ENCODE measurements at places on chromosomes 12 and 14. TPM values are rescaled to one million over a fixed set of nuclear protein-coding genes. Genes with fewer than 3 reads are reported as not detected.

DNA sequence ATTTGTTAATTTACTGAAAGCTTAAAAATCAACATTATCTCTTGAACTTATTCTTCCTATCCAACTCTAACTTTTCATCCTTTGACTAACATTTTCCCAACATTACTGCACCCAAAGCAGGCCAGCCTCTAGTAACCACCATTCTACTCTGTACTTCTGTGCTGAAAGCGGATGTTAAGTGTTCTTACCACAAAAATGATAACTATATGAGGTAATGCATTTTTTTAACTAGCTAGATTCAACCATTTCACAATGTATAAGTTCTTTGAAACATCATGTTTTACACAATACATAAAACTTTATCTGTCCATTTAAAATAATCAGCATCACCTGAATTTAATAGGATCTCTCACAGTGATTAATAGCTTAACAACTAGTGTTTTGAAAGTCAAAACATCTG is 468.5 kb upstream of the MGAT4C start:
- H3K27me3 ChIP-seq: no peaks in the 10 kb centered on the region
- H3K4me3 ChIP-seq: no peak overlapping the region
- H3K27ac ChIP-seq: peak overlapping the region; percentile 62

GRCh38 chr12:97758586-97758985 is 296.0 kb downstream of the RMST start:
- no peak for DNase-seq
- no peaks in the 10 kb centered on the region for H3K36me3 ChIP-seq
- H3K4me3 ChIP-seq: no peak overlapping the region
- H3K27ac ChIP-seq: no peak overlapping the region
- no peaks in the 10 kb centered on the region for H3K4me1 ChIP-seq

Gene PLEKHG7
- not detected for total RNA-seq

GRCh38 chr12:12977231-12977630 is 22.8 kb downstream of the HEBP1 start:
- no peak for DNase-seq
- no peak overlapping the region for H3K4me3 ChIP-seq
- no peaks in the 10 kb centered on the region for H3K27me3 ChIP-seq
- H3K4me1 ChIP-seq: peaks cover 43% of the 10 kb centered on the region
- H3K36me3 ChIP-seq: peaks cover 27% of the 10 kb centered on the region

- H3K4me3 ChIP-seq: peak overlapping the region; percentile 10
- H3K27me3 ChIP-seq: no peaks in the 10 kb centered on the region
- H3K27ac ChIP-seq: peak overlapping the region; percentile 42
- DNase-seq: peak; percentile 84
- no peaks in the 10 kb centered on the region for H3K36me3 ChIP-seq
- peaks cover 33% of the 10 kb centered on the region for H3K4me1 ChIP-seq
These were observed 165.4 kb upstream of the SSTR1 start for GRCh38 chr14:38042322-38042721.

DNA sequence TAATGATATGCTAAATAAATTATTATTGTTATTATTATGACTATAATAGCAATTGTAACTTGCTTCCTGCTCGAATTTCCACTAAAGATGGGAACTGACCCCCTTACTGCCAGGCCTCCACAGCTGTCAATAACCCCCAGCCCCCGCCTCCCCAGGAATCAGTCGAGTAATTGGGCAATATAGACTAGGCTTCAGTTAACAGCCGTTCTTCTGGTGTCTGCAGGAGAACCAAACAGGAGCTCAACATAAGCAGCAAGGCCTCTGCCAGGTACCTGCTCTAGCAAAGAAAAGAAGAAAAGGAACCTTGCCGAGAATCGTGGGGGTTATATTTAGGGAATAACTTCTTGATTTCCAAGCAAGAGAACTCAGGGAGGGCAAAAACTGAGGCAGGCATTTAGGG is 21.8 kb downstream of the HOXC4 start:
- H3K27ac ChIP-seq: no peak overlapping the region
- DNase-seq: no peak
- H3K36me3 ChIP-seq: no peaks in the 10 kb centered on the region
- peaks cover 8% of the 10 kb centered on the region for H3K4me1 ChIP-seq

Gene PTCSC3
- total RNA-seq: not detected

Gene IKZF4
- 1.4 TPM for total RNA-seq

GRCh38 chr12:49707812-49708147 is 575 bp upstream of the FMNL3 start:
- no peaks in the 10 kb centered on the region for H3K36me3 ChIP-seq
- no peak overlapping the region for H3K27ac ChIP-seq
- peaks cover 34% of the 10 kb centered on the region for H3K4me1 ChIP-seq

- no peak overlapping the region for H3K4me3 ChIP-seq
- H3K4me1 ChIP-seq: no peaks in the 10 kb centered on the region
- no peaks in the 10 kb centered on the region for H3K27me3 ChIP-seq
- no peaks in the 10 kb centered on the region for H3K36me3 ChIP-seq
- H3K27ac ChIP-seq: no peak overlapping the region
These were observed 697.9 kb downstream of the DIO2 start for GRCh38 chr14:79513446-79513845.

Gene RAB3IP
- 2.5 TPM for total RNA-seq

DNA sequence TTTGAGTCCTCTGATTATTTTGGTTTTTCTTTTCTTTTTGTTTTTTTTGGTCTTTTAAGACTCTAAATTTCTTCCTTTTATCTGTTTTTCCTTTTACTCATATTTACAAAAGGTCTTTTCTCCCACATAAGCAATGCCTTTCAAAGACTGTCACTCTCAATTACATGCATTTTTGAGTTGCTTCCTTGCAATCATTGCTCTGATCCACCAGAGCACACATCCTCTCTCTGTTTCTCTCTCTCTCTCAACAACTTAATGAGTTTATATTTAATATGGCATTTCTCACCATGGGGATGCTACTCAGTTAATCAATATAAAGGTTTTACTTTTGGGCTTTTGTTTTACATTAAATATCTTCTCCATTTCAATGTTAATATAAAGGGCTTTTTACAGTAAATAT is 62.7 kb upstream of the OR10AD1 start:
- peaks cover 12% of the 10 kb centered on the region for H3K27me3 ChIP-seq
- H3K4me3 ChIP-seq: no peak overlapping the region
- no peak for DNase-seq
- H3K36me3 ChIP-seq: no peaks in the 10 kb centered on the region
- H3K4me1 ChIP-seq: no peaks in the 10 kb centered on the region

- no peak overlapping the region for H3K4me3 ChIP-seq
- no peaks in the 10 kb centered on the region for H3K27me3 ChIP-seq
- DNase-seq: no peak
- no peaks in the 10 kb centered on the region for H3K4me1 ChIP-seq
- no peak overlapping the region for H3K27ac ChIP-seq
- no peaks in the 10 kb centered on the region for H3K36me3 ChIP-seq
These were observed 53.0 kb upstream of the ANP32D start for GRCh38 chr12:48419116-48419935.

DNA sequence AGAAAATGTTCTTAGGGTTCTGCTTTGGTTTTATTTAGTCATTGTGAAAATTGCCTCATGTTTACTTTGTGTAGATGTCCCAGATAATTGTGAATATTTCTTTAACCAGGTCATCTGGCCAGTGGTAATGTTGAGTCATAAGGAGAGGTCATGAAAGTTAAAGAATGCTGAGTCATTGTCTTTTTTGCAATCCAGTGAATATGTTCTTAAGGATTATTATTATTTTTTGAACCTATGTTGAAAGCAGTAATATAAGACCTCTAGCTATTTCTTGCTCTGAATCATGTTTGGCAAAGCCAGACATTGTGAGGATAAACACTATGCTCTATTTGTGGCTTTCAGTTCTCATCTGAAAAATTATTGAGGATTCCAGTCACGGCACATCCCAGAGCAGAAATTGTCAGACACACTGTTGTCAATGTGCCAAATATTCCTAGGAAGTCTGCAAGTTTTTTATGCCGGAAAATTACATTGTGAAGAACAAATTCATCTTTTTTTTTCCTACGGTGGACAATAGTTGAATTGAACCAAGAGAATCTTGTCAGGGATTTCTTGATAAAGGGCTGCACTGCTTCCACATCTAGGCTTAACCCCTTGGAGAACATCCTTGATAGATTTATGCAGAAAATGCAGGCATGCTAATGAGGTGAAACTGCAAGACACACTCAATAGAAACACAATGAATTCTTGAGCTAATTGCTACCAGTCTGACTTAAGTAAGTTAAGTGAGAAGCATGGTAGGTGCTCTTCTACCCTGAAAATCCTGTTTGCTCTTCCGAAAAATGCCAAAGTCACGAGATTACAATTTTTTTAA is 369.6 kb downstream of the ATP23 start:
- peak overlapping the region; percentile 77 for H3K27ac ChIP-seq
- DNase-seq: peak; percentile 97
- H3K4me1 ChIP-seq: peaks cover 46% of the 10 kb centered on the region
- H3K36me3 ChIP-seq: no peaks in the 10 kb centered on the region
- no peaks in the 10 kb centered on the region for H3K27me3 ChIP-seq

DNA sequence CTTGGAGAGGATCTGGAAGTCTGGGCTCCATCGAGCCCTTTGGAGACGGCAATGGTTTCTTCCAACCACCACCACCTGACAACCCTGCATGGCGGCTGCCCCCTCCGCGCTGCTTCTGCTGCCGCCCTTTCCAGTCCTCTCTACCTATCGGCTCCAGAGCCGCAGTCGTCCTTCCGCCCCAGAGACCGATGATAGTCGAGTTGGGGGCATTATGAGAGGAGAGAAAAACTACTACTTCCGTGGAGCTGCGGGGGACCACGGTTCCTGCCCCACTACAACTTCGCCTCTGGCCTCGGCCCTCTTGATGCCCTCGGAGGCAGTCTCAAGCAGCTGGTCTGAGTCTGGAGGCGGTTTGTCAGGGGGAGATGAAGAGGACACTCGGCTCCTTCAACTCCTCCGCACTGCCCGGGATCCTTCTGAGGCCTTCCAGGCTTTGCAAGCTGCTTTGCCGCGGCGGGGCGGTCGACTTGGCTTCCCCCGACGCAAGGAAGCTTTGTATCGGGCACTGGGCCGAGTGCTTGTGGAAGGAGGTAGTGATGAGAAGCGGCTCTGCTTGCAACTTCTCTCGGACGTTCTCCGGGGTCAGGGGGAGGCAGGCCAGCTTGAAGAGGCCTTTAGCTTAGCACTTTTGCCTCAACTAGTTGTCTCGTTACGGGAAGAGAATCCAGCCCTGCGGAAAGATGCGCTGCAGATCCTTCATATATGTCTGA is 499 bp downstream of the TOGARAM1 start:
- H3K27ac ChIP-seq: peak overlapping the region; percentile 90
- DNase-seq: peak; percentile 82
- H3K27me3 ChIP-seq: no peaks in the 10 kb centered on the region
- no peaks in the 10 kb centered on the region for H3K36me3 ChIP-seq

Gene IRAK3
- total RNA-seq: 6.6 TPM

DNA sequence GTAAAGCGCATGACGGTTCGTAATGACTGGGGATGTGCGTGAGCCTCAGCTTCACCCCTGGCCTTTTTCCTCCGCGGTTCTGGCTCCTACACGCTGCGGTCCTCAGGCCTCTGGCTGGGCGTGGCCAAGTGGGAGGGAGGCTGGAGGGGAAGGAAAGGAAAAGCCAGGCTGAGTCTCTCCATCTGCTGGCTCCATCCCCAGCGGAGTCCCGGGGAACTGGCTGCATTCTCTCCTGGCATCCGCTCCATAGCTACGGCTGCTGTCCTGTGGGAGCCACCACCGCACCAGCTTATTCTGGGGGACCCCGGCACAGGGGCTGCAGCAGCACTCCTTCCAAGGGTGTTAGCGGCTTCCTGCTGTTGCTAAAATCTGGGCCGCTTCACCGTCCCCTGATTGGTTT is 68.2 kb upstream of the SLC24A4 start:
- H3K36me3 ChIP-seq: no peaks in the 10 kb centered on the region
- DNase-seq: peak; percentile 73
- H3K27ac ChIP-seq: no peak overlapping the region
- H3K4me1 ChIP-seq: no peaks in the 10 kb centered on the region

Gene SERPINA3
- 0.89 TPM for total RNA-seq

DNA sequence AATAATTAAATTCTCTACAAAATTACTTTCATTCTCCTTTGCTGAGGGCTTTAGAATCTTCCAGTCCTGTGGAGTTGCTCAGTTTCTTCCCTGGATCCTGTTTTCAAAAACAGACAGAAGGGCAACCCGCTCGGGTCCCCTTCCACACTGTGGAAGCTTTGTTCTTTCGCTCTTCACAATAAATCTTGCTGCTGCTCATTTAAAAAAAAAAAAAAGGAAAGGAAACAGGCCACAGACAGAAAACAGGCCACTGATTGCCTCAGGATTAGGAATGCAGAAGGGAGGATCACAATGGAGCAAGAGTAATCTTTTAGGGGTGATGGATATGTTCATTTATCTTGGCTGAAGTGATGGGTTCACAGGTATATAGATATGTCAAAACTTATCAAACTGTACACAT is 29.5 kb upstream of the HIGD1C start:
- peaks cover 19% of the 10 kb centered on the region for H3K4me1 ChIP-seq
- H3K36me3 ChIP-seq: no peaks in the 10 kb centered on the region
- DNase-seq: peak; percentile 54
- H3K4me3 ChIP-seq: 0 out of 2 replicates have a peak overlapping the region, but pooled peaks have one; percentile 16

Gene DAO
- not detected for total RNA-seq

DNA sequence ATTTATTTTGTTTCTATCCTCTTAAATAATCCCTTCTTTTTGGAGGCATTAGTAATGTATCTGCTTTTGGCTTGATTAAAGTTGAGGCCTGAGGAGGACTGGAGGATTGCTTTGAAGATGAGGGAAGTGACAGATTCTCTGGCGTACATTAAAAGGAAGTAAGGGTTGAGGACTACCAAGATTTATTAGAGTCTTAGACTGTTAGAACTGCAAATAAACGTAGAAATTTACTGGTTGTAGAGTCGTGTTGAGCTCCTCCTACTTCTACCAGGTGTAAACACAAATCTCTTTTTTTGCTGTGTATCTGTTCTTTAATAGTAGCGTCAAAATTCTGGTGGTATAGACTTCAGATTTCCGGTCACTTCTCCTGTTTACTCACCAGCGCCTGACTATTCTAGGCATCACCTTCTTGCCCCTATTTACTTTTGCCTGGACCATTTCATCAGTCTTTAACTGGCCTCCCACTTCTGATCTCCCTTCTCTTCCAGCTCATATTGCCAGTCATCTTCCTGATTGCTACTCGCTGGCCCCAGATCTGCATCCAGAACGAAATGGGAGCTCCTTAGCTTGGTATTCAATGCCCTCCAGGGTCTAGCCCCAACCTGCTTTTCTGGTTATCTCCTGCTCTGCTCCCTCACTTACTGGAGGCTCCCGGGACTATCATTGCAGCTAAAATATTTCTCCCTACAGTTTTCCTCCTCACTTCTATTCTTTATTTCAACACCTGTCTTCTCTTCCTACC is 8.4 kb upstream of the EID3 start:
- DNase-seq: no peak
- no peak overlapping the region for H3K4me3 ChIP-seq
- peaks cover 37% of the 10 kb centered on the region for H3K4me1 ChIP-seq
- H3K27me3 ChIP-seq: no peaks in the 10 kb centered on the region
- peak overlapping the region; percentile 0 for H3K27ac ChIP-seq

GRCh38 chr12:2749580-2749979 is 45.2 kb upstream of the FKBP4 start:
- no peaks in the 10 kb centered on the region for H3K36me3 ChIP-seq
- peaks cover 30% of the 10 kb centered on the region for H3K27me3 ChIP-seq
- H3K27ac ChIP-seq: no peak overlapping the region
- DNase-seq: no peak

DNA sequence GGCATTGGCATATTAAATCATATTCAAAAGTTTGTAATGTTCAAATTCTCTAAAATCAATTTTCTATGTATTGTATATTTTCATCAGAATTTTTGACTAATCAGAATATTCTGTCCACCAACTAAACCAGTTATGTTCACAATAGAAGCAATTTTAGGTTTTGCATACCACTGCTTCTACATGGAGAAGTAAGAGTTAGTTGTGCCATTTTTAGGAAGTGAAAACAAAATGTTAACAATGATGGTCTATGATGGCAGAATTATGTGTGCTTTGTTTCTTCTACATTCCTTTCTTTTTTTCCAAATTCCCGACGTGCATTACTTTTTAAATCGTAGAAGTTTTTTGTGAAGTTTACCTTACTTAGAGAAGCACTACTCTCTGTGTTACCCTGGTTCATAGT is 29.5 kb downstream of the ABHD12B start:
- no peak overlapping the region for H3K4me3 ChIP-seq
- H3K27ac ChIP-seq: no peak overlapping the region
- H3K27me3 ChIP-seq: no peaks in the 10 kb centered on the region

Data from GM23248 (cell line).